ENCODE measurements at places on chromosomes 6 and 20.

- no peak for DNase-seq
Measured at GRCh38 chr6:5490501-5491069, 229.3 kb downstream of the FARS2 start.

DNA sequence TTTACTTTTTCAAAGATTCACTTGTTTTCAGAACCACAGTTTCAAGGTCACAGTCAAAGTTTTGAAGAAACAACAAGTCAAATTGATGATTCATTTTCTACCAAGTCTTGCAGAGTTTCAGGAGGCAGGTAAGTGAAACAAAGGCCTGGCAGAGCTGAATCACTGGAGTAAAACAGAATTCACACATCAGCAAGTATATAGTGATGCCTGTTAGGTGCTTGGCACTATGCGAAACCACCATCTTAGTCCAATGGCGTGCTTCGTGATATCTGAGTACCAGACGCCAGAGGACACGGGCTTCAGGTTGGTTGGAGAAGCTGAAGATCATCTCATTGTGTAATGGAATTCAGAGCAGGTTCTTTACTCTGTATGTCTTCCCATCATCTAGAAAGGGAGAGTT lies 75.9 kb downstream of the RTN4IP1 start:
- DNase-seq, result no peak

- peak; percentile 55 for DNase-seq
Measured at GRCh38 chr20:25294459-25295385, 46.8 kb downstream of the PYGB start.

DNA sequence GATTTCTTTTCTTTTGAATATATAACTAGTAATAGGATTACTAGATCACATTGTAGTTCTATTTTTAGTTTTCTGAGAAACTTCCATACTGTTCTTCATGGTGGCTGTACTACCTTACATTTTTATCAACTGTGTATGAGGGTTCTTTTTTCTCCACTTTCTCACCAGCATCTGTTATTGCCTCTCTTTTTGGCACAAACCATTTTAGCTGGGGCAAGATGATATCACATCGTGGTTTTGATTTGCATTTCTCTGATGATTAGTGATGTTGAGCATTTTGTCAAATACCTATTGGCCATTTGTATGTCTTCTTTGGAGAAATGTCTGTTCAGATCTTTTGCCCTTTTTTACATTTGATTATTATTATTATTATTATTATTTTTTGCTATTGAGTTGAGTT lies 86.1 kb upstream of the TCF21 start:
- no peak for DNase-seq

DNA sequence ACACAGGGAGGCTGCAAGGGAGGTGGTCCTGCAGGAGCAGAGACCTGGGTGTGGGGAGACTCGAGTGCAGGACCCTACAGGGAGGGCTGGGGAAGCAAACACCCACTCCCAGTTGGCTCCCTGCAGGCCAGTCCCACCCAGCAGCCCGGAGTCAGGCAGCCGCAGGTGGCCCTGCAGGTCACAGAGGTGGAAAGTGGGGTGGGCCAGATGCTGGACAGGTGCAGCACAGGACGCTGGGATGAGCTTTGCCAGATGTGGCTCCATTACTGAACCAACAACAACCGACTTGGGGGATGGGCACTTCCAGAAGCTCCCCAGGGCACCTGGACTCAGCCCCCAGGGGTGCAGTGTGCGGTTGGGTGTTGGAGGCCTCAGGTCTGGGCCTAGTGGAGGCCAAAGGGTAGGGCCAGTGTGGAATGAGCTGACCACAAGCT lies 26.6 kb upstream of the MYT1 start:
- DNase-seq, result no peak

GRCh38 chr20:8837396-8837795 lies 231.5 kb upstream of the PLCB4 start:
- DNase-seq, result peak; percentile 93

DNA sequence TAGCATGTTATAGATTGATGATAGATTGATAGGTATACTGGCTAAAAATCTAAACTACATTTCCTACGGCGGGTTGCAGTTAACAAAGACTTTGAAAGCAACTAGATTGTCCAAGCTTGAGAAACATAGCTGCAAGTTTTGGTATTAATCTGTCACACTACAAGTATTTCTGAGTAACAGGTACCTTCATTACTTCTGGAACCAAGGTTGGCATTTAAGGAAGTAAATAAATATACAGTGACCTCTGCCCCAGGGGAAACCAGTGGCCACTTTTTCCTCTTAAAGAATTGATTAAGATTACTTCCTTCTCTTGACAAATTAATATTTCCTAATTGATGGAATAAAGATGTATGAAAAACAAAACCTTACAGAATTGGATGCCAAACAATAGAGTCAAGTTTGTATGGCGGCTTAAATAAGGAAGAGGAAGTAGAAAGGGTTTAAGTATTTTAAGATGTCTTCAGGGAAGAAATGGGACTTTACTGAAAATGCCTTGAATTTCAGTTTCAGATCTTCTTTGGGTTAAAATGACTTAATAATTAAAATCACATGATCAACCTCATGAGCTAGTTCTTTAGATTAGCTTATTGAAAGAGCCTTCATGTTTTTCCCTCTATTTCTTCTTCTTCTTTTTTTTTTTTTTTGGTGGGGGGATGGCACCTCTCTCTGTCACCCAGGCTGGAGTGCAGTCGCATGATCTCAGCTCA lies 132.8 kb downstream of the DOK5 start:
- no peak for DNase-seq

- no peak for DNase-seq
Measured at GRCh38 chr6:33719326-33719987, 8.0 kb upstream of the UQCC2 start.

DNA sequence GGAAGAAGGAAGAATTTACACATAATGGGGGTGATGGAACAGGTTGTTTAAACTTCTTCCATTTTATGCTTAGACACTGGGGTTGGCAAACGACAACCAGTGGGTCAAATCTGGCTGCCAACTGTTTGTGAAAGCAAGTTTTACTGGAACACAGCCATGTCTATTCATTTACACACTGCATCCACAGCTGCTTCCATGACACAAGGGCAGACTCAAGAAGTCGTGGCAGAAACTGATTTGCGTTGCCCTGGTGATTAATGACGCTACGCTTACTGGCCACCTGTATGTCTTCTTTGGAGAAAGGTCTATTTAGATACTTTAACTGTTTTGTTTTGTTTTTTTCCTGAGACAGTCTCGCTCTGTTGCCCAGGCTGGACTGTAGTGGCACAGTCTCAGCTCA lies 19.0 kb downstream of the CTCFL start:
- no peak for DNase-seq

- no peak for DNase-seq
Measured at GRCh38 chr20:62149532-62150309, 6.2 kb downstream of the SS18L1 start.

DNA sequence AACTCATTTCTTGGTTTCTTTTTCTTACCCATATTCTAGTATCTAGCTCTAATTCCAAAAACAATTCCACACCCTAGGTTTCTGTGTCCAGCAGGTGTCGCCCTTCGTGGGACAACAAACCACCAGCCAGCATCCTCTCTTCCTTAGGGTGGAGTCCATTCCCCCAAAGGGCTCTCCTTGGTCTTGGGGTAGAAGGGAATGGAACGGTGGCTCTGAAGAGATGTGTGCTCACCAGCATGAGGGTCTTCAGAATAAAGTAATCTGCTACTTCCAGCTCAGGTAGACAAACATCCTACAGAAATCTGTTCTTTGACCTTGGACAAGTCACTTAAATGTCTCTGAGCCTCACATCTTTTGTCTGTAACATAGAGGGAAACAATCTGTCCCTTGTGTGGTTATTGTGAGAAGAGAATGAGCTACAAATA lies 7.2 kb downstream of the HLA-DMB start:
- DNase-seq, result peak; percentile 82

- no peak for DNase-seq
Measured at GRCh38 chr6:34576286-34576955, 20.3 kb upstream of the SPDEF start.

DNA sequence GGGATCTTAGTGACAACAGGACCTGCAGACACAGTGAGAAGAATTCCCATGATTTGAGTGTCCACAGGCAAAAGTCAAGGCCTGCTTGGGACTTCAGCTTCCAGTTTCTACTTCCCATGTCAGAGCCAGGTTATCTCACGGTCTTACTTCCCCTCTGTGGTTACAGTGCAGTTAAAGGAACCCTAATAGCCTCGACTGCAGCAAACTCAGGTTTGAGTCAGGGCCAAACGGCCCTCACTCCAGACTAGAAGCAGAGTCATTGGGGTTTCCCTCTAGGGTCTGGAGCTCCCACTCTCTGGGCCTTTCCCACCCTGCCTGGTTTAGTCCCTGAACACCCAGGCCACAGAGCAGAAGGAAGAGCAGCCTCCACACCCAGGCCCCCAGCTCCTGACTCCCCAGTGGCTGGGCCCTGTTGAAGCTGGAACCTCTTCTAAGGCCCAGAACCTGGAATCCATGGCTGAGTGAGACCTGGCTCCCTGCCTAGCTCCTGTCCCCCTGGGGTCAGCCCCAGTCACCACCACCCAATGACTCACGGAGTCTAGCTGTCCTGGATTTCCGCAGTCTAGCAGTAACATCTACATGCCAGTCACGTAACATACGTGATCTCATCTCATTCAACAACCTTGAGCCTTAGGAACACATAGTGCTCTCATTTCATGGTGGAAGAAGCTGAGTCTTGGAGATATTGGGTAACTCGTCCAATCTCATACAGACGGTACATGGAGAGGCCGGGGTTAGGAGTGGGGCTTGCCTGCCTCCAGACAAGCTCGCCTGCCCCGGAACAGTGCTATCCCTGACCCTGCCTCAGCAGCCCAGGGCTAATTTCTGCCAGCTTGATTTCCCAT lies 9.2 kb upstream of the GHRH start:
- peak; percentile 56 for DNase-seq

DNA sequence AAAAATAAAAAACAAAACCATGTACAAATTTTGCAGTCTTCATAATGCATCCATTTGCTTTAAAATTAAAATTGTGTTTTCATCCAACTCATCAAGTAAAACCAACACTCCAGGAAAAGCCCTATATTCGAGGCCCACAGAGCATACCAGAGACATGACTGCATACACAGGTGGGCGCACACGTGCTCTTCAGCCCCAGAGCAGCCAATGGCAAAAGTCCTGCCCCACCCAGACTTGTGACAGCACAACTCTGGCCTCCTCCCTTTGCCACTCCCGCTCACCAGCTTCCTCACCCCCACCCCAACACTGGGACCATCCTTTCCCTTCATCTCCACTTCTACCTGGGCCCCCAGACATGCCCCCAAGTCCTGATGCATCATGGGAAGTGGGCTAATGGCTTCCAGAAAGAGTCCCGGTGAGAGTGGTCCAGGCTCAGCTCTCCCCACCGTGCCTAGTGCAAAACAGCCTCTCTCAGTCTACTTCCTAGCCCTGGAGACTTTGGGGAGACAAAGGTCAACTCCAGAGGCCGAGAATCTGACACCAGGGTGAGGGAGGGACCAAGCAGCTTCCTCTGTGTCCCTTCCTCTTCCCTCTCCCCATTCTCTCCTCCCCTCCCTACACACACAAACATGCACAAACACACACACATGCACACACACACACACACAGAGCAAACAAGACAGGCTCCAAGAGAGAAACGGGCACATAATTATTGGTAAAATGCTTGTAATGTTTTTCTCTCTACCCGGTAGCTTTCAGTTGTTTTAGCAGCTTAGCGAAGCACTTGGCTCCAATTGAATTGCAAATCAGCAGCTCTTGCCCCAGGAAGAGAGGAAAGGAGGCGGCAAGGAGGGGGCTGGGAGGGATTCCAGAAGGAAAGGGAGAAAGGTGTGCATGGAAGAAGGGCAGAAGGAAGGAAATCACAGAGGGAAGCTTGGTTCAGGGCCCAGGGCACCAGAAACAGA lies 14.3 kb downstream of the GRM4 start:
- DNase-seq, result no peak

DNA sequence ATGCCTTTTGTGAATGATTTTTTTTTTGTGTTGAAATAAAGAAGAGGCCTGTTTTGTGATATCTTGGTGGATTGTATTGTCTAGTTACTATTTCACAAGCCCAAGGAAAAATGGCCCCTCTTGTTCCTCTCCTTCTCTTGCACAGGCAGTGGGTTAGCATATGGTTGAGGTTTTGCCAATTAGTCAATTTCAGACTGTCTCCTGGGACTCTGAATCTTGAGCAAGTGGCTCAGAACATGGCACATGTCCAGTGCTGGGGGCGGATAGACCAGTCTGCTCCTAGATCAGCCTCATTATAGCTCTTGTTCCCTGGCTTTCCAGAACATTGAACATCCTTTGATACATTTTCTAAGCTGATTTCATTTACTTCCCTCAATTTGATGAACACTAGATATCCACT lies 589.2 kb downstream of the PHF3 start:
- peak; percentile 66 for DNase-seq

DNA sequence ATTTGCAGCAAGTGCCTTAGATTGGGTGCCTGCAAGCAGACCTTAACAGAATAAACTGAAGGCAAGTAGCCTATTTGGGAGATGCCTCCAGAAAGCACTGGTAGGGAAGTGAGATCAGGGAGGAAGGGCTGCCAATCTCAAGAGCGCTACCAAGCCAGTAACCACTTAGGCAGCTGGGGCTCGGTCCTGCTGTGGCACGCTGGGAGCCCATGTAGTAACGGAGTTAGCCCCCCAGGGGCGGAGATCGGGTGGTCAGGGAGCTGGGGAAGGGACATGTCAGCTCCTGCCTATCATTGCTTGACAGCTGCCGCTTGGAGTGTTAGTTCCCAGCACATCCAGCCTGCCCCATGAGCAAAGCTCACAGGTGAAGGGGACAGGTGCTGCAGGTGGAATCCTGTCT lies 127.0 kb downstream of the CEBPB start:
- DNase-seq, result no peak

Data from fibroblast of lung (primary cell).